ENCODE measurements at places on chromosomes 3 and 15. TPM values are rescaled to one million over a fixed set of nuclear protein-coding genes. Genes with fewer than 3 reads are reported as not detected.
A peak's percentile ranks its signal among the peaks of the same experiment; 100 is the strongest.

Gene GOLGA8K
- polyA plus RNA-seq = 0.30 TPM

DNA sequence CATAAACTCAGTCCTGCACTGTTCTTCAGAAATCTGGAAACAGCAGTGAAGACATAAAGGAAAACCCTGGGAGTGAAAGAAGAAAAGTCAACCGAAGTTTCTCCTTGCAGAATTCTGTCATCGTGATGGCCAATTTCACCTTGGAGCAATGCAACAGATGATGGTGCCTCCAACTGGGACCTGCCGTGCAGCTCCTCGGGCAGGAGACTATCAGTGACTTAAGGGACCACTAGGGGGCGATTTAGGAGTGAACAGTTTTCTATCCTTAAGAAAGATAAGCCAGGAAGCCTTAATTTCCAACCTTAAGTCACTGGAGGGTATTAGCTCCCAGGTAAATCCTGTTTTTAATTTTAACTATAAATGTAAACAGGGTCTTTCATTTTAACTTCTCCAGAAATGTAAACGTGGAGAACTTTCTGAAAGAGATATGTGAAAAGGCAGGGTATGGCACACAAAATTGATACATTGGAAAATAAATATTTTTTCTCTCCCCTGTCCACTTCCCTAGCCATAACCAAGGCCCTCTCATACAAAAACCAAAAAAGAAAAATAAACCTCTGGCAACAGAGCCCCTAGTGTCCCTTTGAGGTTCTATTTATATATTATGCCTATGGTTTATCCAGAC lies 116.3 kb downstream of the PDZRN3 start:
- peak; percentile 84 for DNase-seq
- H3K27me3 ChIP-seq = no peaks in the 10 kb centered on the region
- H3K36me3 ChIP-seq = no peaks in the 10 kb centered on the region
- peaks cover 62% of the 10 kb centered on the region for H3K4me1 ChIP-seq
- H3K4me3 ChIP-seq = no peak overlapping the region
- no peak overlapping the region for H3K27ac ChIP-seq

GRCh38 chr3:14716591-14716990 lies 41.6 kb downstream of the C3orf20 start:
- no peak overlapping the region for H3K4me3 ChIP-seq
- no peaks in the 10 kb centered on the region for H3K27me3 ChIP-seq
- H3K36me3 ChIP-seq = no peaks in the 10 kb centered on the region
- H3K27ac ChIP-seq = no peak overlapping the region

GRCh38 chr3:124346487-124346886 lies 354.6 kb upstream of the ROPN1 start:
- H3K36me3 ChIP-seq = no peaks in the 10 kb centered on the region
- no peaks in the 10 kb centered on the region for H3K4me1 ChIP-seq
- H3K4me3 ChIP-seq = no peak overlapping the region
- H3K27me3 ChIP-seq = no peaks in the 10 kb centered on the region
- no peak for DNase-seq

Gene CASR
- polyA plus RNA-seq = 0.02 TPM

DNA sequence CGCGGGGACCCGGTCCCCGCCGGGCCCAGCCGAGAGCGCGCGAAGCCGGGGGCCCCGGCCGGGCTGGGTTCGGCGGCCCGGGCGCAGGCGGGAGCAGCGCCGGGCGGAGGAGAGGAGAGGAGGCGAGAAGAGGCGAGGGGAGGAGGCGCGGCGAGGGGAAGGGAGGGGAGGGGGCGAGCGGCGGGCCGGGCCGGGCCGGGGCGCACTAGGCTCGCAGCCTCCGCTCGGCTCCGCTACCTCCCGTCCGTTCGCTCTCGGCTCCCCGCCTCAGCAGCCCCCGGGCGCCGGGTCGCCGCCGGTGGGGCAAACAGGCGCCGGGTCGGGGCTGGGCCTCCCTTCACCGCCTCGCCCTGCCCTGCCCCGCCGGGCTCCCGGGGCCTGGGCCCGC lies 351 bp downstream of the INSYN1 start:
- H3K36me3 ChIP-seq = no peaks in the 10 kb centered on the region
- H3K27me3 ChIP-seq = peaks cover 4% of the 10 kb centered on the region
- peak overlapping the region; percentile 33 for H3K4me3 ChIP-seq

DNA sequence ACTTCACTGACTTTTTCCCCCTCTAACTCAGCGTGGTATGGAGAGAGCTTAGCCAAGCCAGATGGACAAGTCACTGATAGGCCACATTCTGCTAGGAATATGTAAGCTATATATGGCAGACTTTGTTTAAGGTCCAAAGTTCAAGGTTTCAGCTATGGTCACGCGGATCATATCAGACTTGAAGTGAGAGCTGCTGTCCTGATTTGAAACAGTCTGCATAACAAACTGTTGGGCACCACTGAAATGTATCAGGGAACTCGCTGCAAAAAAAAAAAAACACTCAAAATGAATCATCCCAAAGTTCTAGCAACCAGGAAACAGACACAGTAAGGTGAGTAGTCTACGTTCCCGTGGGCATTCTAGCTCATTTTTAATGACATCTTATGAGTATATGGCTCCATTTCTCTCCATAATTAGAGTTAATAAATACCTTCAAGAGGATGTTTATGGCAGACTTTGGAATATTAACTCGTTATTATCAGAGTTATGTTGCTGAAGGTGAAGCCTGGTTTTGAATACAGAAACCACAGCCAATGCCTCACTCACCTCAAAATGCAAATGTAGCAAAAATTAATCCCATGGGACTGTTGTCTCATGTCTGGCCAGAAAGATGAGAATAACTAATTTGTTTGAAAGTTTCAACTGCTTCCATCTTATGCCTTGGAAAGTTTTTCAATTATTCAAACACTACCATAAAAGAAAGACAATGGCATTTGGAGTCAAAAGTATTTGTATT lies 12.3 kb downstream of the DPH3 start:
- H3K27ac ChIP-seq = no peak overlapping the region
- H3K4me1 ChIP-seq = peaks cover 3% of the 10 kb centered on the region
- H3K27me3 ChIP-seq = no peaks in the 10 kb centered on the region
- no peak overlapping the region for H3K4me3 ChIP-seq
- no peaks in the 10 kb centered on the region for H3K36me3 ChIP-seq

DNA sequence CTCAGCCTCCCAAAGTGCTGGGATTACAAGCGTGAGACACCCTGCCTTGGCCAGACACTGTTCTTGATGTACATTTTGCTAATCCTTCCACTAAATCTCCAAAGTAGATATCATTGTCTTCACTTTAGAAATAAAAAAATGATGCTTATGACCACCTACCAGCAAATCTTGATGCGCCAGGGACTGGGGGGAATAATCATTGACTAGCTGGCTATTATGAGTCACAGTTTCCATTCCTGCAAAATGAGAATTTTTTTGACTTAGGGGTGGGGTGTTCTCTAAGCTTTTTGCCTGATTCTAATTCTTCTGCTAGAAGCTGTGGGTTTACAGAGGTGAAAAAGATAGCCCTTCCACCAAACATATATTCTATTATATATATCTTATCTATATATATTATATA lies 17.1 kb upstream of the RFC4 start:
- no peaks in the 10 kb centered on the region for H3K4me1 ChIP-seq
- peaks cover 46% of the 10 kb centered on the region for H3K27me3 ChIP-seq
- H3K27ac ChIP-seq = no peak overlapping the region
- DNase-seq = no peak
- no peak overlapping the region for H3K4me3 ChIP-seq
- no peaks in the 10 kb centered on the region for H3K36me3 ChIP-seq

DNA sequence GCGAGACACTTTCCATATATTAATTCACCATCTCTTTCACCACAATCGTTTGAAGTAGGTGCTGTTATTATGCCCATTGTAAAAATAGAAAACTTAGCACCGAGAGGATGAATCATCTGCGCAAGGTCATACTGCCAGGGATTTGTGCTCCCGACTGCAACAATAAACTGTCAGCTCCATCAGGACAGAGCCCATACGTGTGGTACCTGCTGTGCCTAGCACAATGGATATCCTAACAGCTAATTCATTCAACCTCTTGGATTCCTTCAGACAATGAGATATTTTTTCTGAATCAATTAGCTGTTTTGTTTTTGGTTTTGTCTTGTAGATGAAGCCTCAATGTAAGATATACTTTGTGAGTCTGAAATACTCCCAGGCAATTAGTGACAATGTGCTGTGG lies 32.3 kb upstream of the PROK2 start:
- no peak overlapping the region for H3K4me3 ChIP-seq
- no peak overlapping the region for H3K27ac ChIP-seq
- no peaks in the 10 kb centered on the region for H3K36me3 ChIP-seq

Gene MESP1
- 1.5 TPM for polyA plus RNA-seq

Gene SNTN
- 20.1 TPM for polyA plus RNA-seq

GRCh38 chr3:65672871-65673815 lies 365.6 kb downstream of the MAGI1 start:
- H3K4me3 ChIP-seq = no peak overlapping the region
- H3K36me3 ChIP-seq = no peaks in the 10 kb centered on the region
- H3K27ac ChIP-seq = no peak overlapping the region
- H3K4me1 ChIP-seq = peaks cover 11% of the 10 kb centered on the region
